ENCODE measurements at places on chromosomes 3 and 15.

DNA sequence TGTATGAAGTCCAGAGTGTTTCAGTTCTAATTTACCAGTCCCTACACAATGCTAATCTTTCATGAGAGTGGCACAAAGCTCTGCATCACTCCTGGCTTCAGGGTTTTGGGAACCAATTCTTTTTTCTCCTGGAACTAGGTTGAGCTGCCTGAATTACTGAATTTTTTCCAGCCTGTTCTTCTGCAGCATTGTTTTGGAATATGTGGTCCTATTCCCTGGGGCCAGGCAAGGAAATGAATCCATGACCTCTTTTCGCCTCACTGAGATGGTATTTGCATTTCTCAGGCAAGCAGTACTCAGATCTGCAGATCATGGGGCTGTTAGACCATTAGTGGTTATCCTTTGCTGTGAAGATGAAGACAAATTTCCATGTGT, 25.6 kb upstream of the GPR171 start:
- DNase-seq: no peak

DNA sequence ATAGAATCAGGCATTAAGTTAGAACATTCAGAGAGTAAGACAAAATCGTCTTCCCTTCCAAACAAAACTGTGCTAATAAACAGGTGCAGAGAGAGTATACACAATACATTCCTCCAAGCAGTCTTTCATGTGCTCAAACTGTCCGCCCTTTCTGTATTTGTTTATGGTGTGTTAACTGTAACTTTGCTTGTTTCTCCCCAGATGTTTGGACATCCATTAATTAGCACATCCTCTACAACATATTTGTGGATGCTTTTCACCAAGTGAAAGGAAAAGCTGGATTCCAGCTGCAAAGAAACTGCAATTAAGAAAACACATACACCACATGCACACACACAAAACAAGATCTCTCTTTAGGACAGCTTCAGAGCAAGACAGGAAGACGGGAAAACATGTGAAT, 912.6 kb downstream of the NTRK3 start:
- DNase-seq: no peak

DNA sequence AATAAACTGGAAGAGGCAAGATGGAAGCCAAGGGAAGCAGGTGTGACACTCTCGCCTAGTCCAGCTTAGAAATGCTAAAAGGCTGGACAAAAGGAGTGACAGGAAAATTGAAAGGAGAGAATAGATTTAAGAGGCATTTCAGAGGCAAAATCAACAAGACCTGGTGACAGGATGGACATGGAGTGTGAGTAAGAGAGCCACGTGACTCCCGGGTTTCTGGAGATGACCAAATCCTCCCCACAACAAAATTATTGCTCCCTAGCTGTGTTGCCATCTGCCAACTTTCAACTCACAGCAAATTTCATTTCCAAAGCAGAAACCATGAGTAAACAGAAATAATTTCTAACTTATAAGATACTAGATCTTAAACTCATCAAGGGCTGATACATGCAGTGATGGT, 52.6 kb downstream of the MTHFS start:
- DNase-seq: no peak

DNA sequence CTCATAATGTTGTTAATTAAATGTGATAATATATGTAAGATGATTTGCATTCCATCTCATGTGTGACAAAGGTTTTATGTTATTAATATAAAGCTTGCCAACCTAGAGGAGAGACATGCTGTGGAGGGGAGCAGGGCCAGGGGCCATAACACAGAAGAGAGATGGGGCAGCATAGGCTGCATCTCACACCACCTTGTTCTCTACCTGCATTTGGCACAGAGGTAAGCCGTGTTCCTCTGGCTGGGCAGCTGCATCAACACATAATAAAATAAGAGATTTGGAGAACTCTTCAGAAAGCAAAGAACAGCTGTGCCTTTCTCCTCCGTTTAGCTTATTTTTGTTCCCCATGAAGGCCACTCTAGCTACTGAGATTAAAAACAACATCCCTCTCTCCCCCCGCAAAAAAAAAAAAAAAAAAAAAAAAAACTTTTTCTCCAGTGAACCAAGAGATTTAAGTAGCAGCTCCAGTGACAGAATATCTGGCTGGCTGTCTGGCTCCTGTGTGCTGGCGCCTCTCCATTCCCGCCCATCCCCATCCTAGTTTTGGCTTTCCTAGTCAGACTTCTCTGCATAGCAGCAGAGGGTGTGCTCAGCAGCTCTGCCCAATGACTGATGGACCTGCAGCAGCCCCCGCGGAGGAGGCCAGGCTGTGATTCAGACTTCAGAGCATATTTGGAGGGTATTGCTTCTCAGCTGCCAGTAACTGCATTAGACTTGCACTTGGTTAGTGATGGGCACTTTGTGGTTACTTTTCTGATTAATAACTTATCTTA, 52.2 kb upstream of the STXBP5L start:
- no peak for DNase-seq

- DNase-seq: no peak
These were observed at the start of the genes CHDH and IL17RB for GRCh38 chr3:53846134-53846850. TSS of gene CHDH (minus strand) at chr3:53846419. CDS start at chr3:53824008, 22,411 bp downstream. TSS of gene IL17RB (plus strand) at chr3:53846568. CDS start at chr3:53846589, 21 bp downstream.

DNA sequence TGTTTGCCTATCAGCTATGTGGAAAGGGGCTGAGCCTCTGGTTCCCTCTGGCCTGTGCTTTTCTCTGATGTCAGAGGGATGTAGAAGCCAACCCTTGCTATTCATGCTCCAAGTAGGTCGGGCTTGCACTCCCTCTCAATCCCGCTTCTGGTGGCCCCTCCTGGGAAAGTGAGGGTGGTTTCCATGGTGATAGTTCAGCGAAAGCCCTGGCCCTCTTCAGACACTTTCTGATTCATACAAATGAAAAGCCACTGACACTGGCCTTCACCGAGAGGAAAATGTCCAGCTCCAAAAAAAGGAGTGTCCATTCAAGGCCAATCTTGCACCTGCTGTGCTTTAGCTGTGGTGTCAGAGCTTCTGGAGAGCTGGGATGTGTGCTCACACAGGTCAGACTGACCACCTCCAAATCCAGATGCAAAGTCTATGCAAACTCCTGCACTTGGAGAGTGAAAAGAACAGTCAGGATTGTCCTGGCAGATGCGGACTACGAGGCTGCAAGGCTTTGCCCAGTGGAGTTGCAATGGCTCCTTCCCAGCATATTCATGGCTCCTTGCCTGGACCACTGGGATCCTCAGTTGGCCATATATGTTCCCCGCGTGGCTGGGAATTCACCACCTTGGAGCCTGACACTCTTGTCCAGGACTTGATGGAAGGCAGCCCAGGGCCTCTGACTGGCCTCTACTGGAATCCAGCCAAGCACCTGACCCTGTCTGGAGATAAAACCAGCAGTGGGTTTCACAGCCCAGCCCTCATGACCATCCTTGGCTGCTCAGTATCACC, 96.6 kb downstream of the CEMIP start:
- no peak for DNase-seq

DNA sequence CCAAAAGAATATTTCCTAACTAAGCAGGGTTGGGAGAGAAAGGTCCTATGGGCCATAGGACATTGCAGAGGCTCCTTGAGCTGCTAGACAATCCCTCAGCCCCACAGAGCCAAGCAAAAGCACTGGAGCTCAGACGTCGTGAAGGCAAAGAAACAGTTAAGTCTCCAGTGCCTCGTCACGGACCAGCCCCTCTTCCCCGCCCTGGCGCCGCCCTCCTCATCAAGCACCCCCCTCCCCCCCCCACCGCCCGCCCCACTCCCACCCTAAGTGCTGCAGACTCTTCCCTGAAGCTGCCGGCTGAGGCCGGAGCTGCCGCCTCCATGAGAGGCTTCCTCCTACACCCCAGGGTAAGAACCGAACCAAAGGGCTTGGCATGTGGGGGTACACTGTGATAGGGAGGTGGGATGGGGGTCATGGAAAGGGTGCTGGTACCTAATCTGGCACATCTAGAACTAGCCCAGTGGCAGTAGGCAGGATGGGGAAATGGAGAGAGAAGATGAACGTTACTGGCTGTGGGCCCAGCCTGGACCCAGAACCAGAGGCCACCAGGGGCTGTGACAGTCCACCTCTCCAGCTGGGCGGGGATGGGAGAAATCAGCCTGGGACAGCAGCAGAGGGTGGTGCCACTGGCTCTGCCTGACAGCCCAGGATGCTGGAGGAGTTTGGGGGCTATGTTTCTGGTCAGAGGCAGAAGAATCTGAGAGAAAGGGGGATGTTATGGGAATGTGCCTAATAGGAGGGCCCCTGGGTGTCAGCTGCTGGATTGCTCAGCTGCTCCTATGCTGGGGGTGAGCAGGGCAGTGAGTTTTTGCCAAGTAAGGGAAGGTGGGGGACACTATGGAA, at the start of gene MAP1A:
Gene MAP1A (plus strand): TSS at position 255 of the 843 bp plus-strand sequence. CDS start 3,866 bp downstream, outside the sequence.
- no peak for DNase-seq
